ENCODE measurements at places on chromosomes 1 and 21. TPM values are rescaled to one million over a fixed set of nuclear protein-coding genes. Genes with fewer than 3 reads are reported as not detected.

Gene SERPINC1
- total RNA-seq, result 0.43 TPM

Gene SPSB1
- total RNA-seq, result 33.7 TPM

Gene TEKT2
- not detected for total RNA-seq

Gene CELA2B
- total RNA-seq, result not detected

Gene RNF187
- total RNA-seq, result 44.1 TPM

Gene S100A3
- total RNA-seq, result 2.4 TPM

Gene BGLAP
- 0.57 TPM for total RNA-seq

Gene PRKACB
- total RNA-seq, result 13.1 TPM

Gene WNT3A
- total RNA-seq, result not detected

Gene RXFP4
- total RNA-seq, result not detected

Gene CROCC
- 35.4 TPM for total RNA-seq

Gene RAB3B
- total RNA-seq, result 85.0 TPM

Gene TCHH
- 0.14 TPM for total RNA-seq

Gene LAMC1
- 620 TPM for total RNA-seq

Gene ANGPTL1
- 17.1 TPM for total RNA-seq

Gene TEX38
- not detected for total RNA-seq

Gene NHLH2
- not detected for total RNA-seq

Gene IRF6
- total RNA-seq, result under 0.01 TPM

Gene VHLL
- total RNA-seq, result 0.29 TPM

Gene LHX8
- not detected for total RNA-seq

Gene HRNR
- not detected for total RNA-seq

Gene SLC9C2
- not detected for total RNA-seq

Gene CD5L
- not detected for total RNA-seq

Gene RGS4
- total RNA-seq, result 538 TPM

Gene FMO2
- total RNA-seq, result under 0.01 TPM

Gene TMEM82
- not detected for total RNA-seq

Gene C1orf185
- total RNA-seq, result not detected

Gene MGST3
- 88.2 TPM for total RNA-seq

Gene TBX19
- total RNA-seq, result 0.44 TPM

Gene CTH
- 27.6 TPM for total RNA-seq

Gene NEK2
- 36.2 TPM for total RNA-seq

Gene HCRTR1
- total RNA-seq, result not detected

Gene REN
- total RNA-seq, result 0.29 TPM

Gene SAMD13
- total RNA-seq, result 0.14 TPM

Gene PCBP3
- total RNA-seq, result 0.86 TPM

Gene AKT3
- total RNA-seq, result 32.4 TPM

Gene USP21
- 12.0 TPM for total RNA-seq

Gene ZNF648
- total RNA-seq, result under 0.01 TPM

Gene LRRC3
- total RNA-seq, result 0.29 TPM

Gene RNASEL
- total RNA-seq, result 4.2 TPM

Gene DNAJC28
- total RNA-seq, result 0.86 TPM

Gene PDZK1
- total RNA-seq, result 1.1 TPM

Gene FMO3
- total RNA-seq, result not detected

Gene ELAPOR1
- 0.22 TPM for total RNA-seq

Gene TMPRSS15
- not detected for total RNA-seq

Gene HTR6
- total RNA-seq, result not detected

Gene FAM151A
- total RNA-seq, result not detected

Gene EXTL1
- 0.43 TPM for total RNA-seq

Gene PBX1
- total RNA-seq, result 36.5 TPM

Gene LRIF1
- total RNA-seq, result 14.0 TPM

Gene FCGR3A
- not detected for total RNA-seq

Gene LINGO4
- not detected for total RNA-seq

Gene SSBP3
- 13.8 TPM for total RNA-seq

Gene GRHL3
- total RNA-seq, result not detected

All from placental pericyte (primary cell).